ENCODE measurements at places on chromosomes 5 and 9.

- H3K36me3 ChIP-seq = no peaks in the 10 kb centered on the region
- DNase-seq = no peak
- no peaks in the 10 kb centered on the region for H3K27me3 ChIP-seq
- H3K4me3 ChIP-seq = no peak overlapping the region
These were observed 56.7 kb upstream of the BASP1 start for GRCh38 chr5:17160756-17161040.

DNA sequence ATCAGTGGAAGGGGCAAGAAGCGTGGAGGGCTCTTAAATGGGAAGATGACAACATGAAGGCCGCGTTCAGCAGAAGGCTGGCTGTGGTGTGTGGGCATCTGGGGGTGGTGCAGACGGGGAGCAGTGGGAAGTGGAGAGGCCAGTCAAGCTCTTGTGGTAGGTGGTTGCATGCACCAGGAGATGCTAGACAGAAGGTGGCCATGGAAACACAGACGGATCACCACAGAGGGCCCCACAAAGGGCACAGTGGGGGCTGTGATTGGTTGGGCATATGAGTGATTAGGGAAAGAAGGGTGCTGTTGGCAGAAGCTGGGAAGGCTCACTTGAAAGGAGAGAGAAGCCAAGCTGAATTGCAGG is 14.7 kb downstream of the MTMR12 start:
- no peak overlapping the region for H3K4me3 ChIP-seq
- no peak for DNase-seq
- no peaks in the 10 kb centered on the region for H3K27me3 ChIP-seq
- peak overlapping the region; percentile 64 for H3K27ac ChIP-seq

DNA sequence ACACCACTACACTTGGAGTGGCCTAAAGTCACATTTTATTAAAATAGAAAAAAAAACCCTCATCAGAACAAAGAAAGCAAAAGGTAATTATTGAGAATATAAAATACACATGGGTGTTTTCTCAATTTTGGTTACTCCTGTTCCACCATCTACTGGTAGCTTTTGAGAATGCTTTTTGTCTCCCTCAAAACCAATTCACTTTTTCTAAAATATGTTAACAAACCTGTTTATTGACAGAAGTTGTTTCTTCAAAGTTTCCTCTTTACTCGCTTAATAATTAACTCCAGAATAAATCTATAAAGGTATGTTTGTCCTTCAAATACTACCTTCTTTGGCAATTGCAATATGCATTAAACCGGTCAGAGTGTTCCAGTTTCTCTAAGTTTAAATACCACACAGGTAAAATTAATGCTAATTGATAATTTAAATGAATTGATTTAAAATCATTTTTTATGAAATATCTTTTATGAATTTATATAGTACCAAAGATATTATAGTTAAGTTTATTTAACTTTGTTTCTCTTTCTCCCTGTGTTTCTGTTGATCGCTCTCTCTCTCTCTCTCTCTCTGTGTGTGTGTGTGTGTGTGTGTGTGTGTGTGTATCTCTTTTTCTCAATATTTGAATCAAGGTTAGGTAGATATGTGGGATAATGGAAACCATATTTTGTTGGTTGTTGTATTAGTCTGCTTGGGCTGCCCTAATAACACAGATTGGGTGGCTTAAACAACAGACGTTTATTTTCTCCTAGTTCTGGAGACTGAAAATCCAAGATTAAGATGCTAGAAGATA is 487.4 kb downstream of the PRDM9 start:
- no peaks in the 10 kb centered on the region for H3K27me3 ChIP-seq
- no peak for DNase-seq
- no peaks in the 10 kb centered on the region for H3K4me1 ChIP-seq
- H3K4me3 ChIP-seq = no peak overlapping the region
- H3K27ac ChIP-seq = no peak overlapping the region

DNA sequence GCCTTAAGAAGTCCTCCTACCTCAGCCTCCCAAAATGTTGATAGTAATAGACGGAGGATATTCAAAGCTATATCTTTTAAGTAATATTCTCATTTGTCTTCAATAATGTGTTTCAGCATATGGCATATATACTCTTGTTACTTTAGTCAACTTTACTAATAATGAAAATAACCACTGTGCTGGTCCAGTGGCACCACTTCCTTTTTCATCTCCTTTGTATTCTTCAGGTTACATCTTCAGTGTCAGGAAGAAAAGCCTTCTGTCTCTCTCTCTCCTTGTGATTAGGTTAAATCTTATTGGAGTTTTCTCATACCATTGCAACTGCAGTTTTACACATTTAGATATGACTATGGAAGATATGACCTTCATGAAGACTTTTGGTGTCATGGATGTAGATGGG is 31.3 kb downstream of the PARP8 start:
- H3K4me3 ChIP-seq = no peak overlapping the region
- H3K27me3 ChIP-seq = no peaks in the 10 kb centered on the region
- no peak overlapping the region for H3K27ac ChIP-seq
- no peak for DNase-seq

- H3K27ac ChIP-seq = no peak overlapping the region
- peak; percentile 72 for DNase-seq
- H3K4me1 ChIP-seq = peaks cover 28% of the 10 kb centered on the region
- no peaks in the 10 kb centered on the region for H3K27me3 ChIP-seq
- H3K4me3 ChIP-seq = no peak overlapping the region
- H3K36me3 ChIP-seq = no peaks in the 10 kb centered on the region
These were observed 52.2 kb upstream of the ANGPTL2 start for GRCh38 chr9:127174386-127175318.

DNA sequence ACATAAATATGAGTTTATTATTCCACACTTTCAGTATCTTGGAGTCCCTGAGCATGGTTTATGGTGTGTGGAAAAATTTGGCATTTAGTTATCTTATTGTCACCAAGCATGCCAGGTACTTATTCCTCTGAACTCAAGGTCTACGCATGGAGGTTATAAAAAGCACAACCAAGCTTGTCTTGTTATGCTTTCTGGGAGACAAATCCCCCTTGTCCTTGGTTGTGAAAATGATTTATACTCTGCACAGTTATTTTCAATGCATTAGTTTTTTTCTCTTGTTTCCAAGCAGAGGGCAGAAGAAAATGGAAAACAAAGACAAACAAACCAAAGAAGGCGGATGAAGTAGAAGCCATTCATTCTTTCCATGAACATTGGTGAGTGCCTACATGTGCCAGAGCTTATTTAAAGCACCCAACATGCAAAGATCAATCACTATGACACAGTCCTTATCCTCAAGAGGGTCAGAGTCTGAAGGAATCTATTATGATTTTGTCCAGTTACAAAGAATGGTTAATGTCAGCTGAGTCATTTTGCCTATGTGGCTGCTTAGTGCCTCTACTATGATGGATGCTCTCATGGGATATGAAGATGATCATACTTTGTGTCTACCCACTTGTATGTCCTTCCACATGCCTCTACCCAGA is 323.1 kb downstream of the TENT4A start:
- H3K4me3 ChIP-seq = no peak overlapping the region
- DNase-seq = no peak
- H3K36me3 ChIP-seq = no peaks in the 10 kb centered on the region
- H3K4me1 ChIP-seq = no peaks in the 10 kb centered on the region
- no peaks in the 10 kb centered on the region for H3K27me3 ChIP-seq

GRCh38 chr5:147369742-147370374 is 135.0 kb downstream of the STK32A start:
- H3K36me3 ChIP-seq = no peaks in the 10 kb centered on the region
- H3K27ac ChIP-seq = peak overlapping the region; percentile 80
- H3K4me3 ChIP-seq = peak overlapping the region; percentile 60

- H3K4me3 ChIP-seq = no peak overlapping the region
- DNase-seq = no peak
- no peak overlapping the region for H3K27ac ChIP-seq
- no peaks in the 10 kb centered on the region for H3K4me1 ChIP-seq
These were observed 15.1 kb upstream of the CXCL14 start for GRCh38 chr5:135593886-135594285.

- H3K36me3 ChIP-seq = no peaks in the 10 kb centered on the region
- no peak for DNase-seq
- H3K4me1 ChIP-seq = peaks cover 8% of the 10 kb centered on the region
- H3K4me3 ChIP-seq = no peak overlapping the region
- peaks cover 4% of the 10 kb centered on the region for H3K27me3 ChIP-seq
- H3K27ac ChIP-seq = no peak overlapping the region
These were observed 405.8 kb upstream of the PTGER4 start for GRCh38 chr5:40273936-40274335.

- no peak overlapping the region for H3K27ac ChIP-seq
- no peak overlapping the region for H3K4me3 ChIP-seq
- no peaks in the 10 kb centered on the region for H3K27me3 ChIP-seq
These were observed 36.2 kb upstream of the PRDM12 start for GRCh38 chr9:130627896-130628792.

Measured in chondrocyte (in vitro differentiated cells).